ENCODE measurements at places on chromosomes 16 and 17.

GRCh38 chr17:44564429-44564828 lies 7.1 kb downstream of the FZD2 start:
- H3K4me3 ChIP-seq, result no peak overlapping the region
- peaks cover 28% of the 10 kb centered on the region for H3K27me3 ChIP-seq
- no peaks in the 10 kb centered on the region for H3K36me3 ChIP-seq
- H3K4me1 ChIP-seq, result no peaks in the 10 kb centered on the region

GRCh38 chr16:85436207-85436606 lies 176.9 kb upstream of the GSE1 start:
- H3K27ac ChIP-seq, result no peak overlapping the region
- no peak for ATAC-seq
- no peaks in the 10 kb centered on the region for H3K27me3 ChIP-seq

GRCh38 chr17:41437769-41438168 lies 3.0 kb downstream of the KRT38 start:
- H3K27me3 ChIP-seq, result no peaks in the 10 kb centered on the region
- no peak overlapping the region for H3K4me3 ChIP-seq
- H3K27ac ChIP-seq, result no peak overlapping the region
- H3K4me1 ChIP-seq, result no peaks in the 10 kb centered on the region
- no peaks in the 10 kb centered on the region for H3K36me3 ChIP-seq

- no peaks in the 10 kb centered on the region for H3K27me3 ChIP-seq
- peaks cover 7% of the 10 kb centered on the region for H3K4me1 ChIP-seq
- ATAC-seq, result peak; percentile 56
- H3K4me3 ChIP-seq, result no peak overlapping the region
Observed at GRCh38 chr16:48188449-48189102, 32.8 kb upstream of the ABCC12 start.

- no peak overlapping the region for H3K27ac ChIP-seq
- H3K4me3 ChIP-seq, result no peak overlapping the region
- no peak for ATAC-seq
- no peaks in the 10 kb centered on the region for H3K4me1 ChIP-seq
Observed at GRCh38 chr17:37661400-37662014, 18.3 kb upstream of the DDX52 start.

- H3K27me3 ChIP-seq, result peaks cover 22% of the 10 kb centered on the region
- ATAC-seq, result no peak
- no peak overlapping the region for H3K27ac ChIP-seq
- no peak overlapping the region for H3K4me3 ChIP-seq
- H3K36me3 ChIP-seq, result no peaks in the 10 kb centered on the region
- H3K4me1 ChIP-seq, result no peaks in the 10 kb centered on the region
Observed at GRCh38 chr17:79517827-79518584, 92.8 kb downstream of the RBFOX3 start.

- H3K36me3 ChIP-seq, result peaks cover 68% of the 10 kb centered on the region
- peak; percentile 31 for ATAC-seq
- H3K4me1 ChIP-seq, result no peaks in the 10 kb centered on the region
- H3K27ac ChIP-seq, result peak overlapping the region; percentile 99
Observed at GRCh38 chr16:30535106-30535776, 583 bp upstream of the ZNF747 start.

GRCh38 chr17:20938988-20939615 lies 103.7 kb downstream of the USP22 start:
- no peak overlapping the region for H3K4me3 ChIP-seq
- H3K27me3 ChIP-seq, result no peaks in the 10 kb centered on the region
- no peak for ATAC-seq
- no peak overlapping the region for H3K27ac ChIP-seq
- no peaks in the 10 kb centered on the region for H3K36me3 ChIP-seq

- H3K4me3 ChIP-seq, result peak overlapping the region; percentile 79
- peaks cover 26% of the 10 kb centered on the region for H3K4me1 ChIP-seq
- H3K36me3 ChIP-seq, result peaks cover 59% of the 10 kb centered on the region
- ATAC-seq, result peak; percentile 28
- H3K27ac ChIP-seq, result no peak overlapping the region
- no peaks in the 10 kb centered on the region for H3K27me3 ChIP-seq
Observed at GRCh38 chr16:9091867-9092281, 430 bp downstream of the HAPSTR1 start.

DNA sequence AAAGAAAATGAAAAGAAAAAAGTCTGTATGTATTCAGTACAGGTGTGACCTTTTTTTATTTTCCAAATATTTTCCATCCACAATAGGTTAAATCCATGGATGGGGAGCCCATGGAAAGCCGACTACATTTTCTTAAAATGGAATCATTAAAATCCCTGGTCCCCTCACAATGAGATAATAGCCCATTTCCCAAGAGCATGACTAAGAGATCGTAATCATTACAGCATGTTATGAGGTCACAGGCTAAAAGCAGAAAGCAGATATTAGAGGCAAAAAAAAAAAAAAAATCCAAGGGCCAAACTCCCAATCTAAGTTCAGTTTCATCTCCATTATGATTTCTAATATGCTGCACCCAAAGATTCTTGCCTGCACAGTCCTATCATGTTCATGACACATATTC lies 44.7 kb downstream of the CYTH1 start:
- no peaks in the 10 kb centered on the region for H3K27me3 ChIP-seq
- peaks cover 71% of the 10 kb centered on the region for H3K4me1 ChIP-seq
- peaks cover 70% of the 10 kb centered on the region for H3K36me3 ChIP-seq

GRCh38 chr16:608019-608418 lies 18.2 kb downstream of the RAB40C start:
- peak overlapping the region; percentile 71 for H3K27ac ChIP-seq
- no peaks in the 10 kb centered on the region for H3K27me3 ChIP-seq
- H3K4me3 ChIP-seq, result peak overlapping the region; percentile 53
- H3K36me3 ChIP-seq, result no peaks in the 10 kb centered on the region

DNA sequence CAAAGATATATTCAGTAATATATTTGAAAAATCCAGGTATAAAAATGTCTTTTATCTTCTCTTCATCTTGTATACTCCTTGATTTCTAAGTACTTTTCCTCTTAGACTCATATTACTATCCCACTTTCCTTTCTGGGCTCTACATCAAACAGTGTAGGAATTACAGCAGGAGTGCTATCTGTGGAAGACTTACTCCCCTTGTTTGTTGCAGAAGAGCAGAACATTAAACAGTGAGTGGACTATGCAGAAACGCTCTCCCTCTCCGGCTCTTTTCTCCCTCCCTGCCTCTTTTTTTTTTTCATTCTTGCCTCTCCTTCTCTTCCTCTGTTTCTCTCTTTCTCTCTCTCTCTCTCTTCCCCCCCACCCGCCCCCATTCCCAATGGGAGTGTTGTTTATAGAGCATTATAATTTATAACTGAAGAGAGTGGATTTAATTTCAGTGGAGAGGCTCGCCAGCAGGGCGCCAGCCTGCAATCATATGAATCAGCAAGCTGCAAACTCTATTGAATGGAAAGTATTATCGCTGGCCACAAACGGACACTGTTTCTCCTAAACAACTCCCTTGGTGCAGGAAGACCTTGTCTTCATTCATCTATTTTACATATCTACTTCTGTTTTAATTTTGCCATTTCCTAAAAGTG lies 242.3 kb upstream of the TBX2 start:
- no peak overlapping the region for H3K27ac ChIP-seq
- no peaks in the 10 kb centered on the region for H3K36me3 ChIP-seq
- no peaks in the 10 kb centered on the region for H3K27me3 ChIP-seq
- no peak for ATAC-seq

DNA sequence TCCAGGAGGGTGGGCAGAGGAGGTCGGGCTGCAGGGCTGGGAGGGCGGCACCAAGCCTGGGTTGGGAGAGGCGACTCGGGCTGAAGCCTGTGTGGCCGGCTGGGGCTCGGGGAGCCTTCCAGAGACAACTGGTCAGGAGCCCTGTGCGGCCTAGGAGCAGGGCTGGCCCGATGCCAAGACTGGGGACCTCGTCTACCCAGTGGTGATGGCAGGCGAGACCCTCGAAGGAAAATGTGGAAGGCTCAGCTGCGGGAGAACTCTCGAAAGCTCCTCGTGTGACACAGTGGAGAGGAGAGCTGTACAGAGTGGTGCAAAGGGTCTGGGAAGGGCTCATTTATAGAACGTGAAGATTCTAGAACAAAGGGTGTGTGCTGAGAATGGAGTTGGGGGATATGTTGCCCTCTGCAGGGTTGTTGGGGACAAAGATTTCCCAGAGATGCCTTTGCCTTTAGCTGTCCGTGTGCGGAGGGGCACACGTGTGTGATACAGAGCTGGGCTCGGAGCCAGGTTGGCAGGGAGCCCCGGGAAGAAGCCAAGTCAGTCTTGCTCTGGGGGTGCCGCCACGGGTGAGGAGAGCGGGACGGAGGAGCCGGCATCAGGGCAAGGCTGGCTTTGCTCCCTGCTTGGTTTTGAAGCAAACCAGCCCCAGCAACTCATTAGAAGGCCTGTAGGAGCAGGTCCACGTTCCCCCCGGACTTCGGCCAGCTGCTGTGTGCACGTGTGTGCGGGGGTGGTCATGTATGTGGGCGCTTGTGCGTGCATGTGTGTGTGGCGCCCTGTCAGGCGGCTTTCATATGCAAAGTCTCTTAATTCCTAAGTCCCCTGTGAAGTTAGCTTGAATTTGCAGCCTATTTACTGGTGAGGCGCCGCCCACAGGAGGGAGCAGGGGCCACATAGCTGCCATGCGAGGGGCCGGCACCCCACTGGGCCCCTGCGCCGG lies 132.4 kb upstream of the CHMP6 start:
- ATAC-seq, result no peak
- peaks cover 92% of the 10 kb centered on the region for H3K36me3 ChIP-seq
- H3K27me3 ChIP-seq, result no peaks in the 10 kb centered on the region
- peak overlapping the region; percentile 99 for H3K27ac ChIP-seq
- peaks cover 54% of the 10 kb centered on the region for H3K4me1 ChIP-seq

DNA sequence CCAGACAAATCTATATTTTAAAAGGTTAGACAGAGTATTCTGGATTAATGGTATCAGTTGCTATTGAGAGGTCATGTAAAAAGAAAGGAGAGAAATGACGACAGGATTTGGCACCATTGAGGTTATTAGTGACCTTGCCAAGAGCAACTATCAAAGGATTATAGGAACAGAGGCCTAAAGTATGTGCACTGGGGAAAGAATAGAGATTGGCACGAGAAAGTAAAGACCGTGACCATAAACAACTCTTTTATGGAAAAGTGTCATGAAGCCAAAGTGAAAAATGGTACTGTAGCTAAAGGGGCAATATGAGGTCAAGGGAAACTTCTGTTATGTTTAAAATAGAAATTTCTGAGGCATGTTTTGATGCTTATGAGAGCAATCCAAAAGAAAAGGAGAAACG lies 115.2 kb upstream of the KIF2B start:
- no peaks in the 10 kb centered on the region for H3K36me3 ChIP-seq
- no peak for ATAC-seq
- H3K27ac ChIP-seq, result no peak overlapping the region
- no peaks in the 10 kb centered on the region for H3K27me3 ChIP-seq
- no peaks in the 10 kb centered on the region for H3K4me1 ChIP-seq
- H3K4me3 ChIP-seq, result no peak overlapping the region

DNA sequence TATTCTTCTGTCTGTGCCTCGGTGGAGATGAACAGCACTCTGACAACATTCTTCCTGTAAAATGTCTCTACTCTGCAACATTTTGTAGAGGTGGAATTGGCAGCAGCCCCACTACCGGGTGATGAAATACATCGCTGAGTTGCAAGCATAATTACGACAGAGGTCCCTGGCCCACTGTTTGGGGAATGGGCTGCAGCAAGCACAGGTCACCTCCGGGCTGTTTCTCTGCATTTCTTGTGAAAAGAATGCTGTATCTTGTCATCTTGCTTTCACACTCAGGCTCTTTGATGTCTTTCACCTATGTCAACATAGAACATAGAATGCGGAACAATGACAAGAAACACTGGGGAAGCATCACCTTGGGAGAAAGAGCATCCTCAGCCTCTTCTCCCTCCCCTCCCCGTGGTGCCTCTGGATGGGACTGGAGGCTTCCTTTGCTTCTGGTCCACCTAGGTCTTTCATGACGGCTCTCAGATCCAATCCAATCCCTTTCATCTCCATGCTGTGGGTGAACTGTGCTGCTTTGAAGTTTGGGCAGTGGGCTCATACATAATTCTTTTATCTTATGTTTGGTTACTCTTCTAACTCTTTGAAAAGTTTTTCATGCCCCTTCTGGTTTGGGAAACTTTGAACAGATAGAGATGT lies 265.0 kb downstream of the PHKB start:
- H3K36me3 ChIP-seq, result no peaks in the 10 kb centered on the region
- ATAC-seq, result no peak
- H3K27me3 ChIP-seq, result no peaks in the 10 kb centered on the region
- no peak overlapping the region for H3K27ac ChIP-seq
- no peaks in the 10 kb centered on the region for H3K4me1 ChIP-seq
- no peak overlapping the region for H3K4me3 ChIP-seq

DNA sequence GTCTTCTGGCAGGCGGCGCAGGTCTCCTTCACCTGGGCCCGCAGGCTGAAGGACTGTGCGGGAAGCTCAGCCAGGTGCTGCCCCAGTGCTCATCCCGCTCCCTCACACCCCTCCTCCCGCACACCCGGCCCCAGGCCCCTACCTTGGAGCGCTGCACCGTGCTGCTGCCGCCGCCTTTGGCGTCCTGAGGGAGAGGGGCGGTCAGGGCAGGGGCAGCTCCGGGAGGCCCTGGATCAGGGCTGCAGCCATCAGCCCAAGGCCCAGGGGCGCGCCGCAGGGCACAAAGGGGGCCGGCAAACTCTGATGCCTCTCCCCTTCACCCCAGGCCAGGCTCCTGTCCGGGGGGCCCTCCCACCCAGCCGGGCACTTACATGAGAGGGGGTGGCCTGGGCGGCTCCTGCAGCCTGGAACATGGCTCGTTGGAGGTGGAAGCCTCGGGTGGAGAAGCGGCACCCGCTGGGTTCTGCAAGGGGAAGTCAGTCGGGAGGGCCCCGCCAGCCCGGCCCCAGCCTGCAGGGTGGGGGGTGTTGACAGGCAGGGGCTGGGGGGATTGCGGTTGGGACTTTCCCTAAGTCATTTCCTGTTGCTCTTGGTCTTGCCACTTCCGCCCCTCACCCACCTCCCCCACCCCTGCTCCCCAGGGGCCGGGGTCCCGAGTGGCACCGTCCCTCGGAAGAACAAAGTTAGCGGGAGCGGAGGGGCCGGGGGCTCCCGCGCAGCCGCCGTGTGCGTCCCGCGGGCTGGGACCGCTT lies 863 bp downstream of the LIMD2 start:
- peaks cover 41% of the 10 kb centered on the region for H3K4me1 ChIP-seq
- H3K36me3 ChIP-seq, result peaks cover 73% of the 10 kb centered on the region
- H3K27me3 ChIP-seq, result no peaks in the 10 kb centered on the region
- peak overlapping the region; percentile 91 for H3K27ac ChIP-seq

DNA sequence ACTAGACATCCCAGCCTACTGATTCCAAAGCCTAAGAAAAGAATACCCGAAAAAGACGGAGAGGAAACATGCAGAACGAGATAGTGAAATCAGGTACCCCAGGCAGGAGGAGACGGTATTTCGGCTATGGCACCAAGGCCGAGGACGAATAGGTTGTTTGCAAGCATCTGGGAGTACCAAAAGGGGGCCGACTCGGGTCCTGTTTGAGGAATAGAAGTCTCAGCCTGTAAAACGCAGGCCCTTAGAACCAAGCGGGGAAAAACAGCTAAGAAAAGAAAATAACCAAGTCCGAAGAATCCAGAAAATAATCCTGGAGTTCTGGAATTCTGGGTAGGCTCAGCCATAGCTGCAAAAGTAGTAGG lies 537 bp downstream of the SLC35B1 start:
- peak overlapping the region; percentile 94 for H3K27ac ChIP-seq
- peak overlapping the region; percentile 92 for H3K4me3 ChIP-seq
- H3K4me1 ChIP-seq, result peaks cover 19% of the 10 kb centered on the region
- no peaks in the 10 kb centered on the region for H3K27me3 ChIP-seq
- ATAC-seq, result no peak
- peaks cover 67% of the 10 kb centered on the region for H3K36me3 ChIP-seq

Measured in activated T-helper 17 cell treated with anti-CD3 and anti-CD28 coated beads, Interleukin-2, amount 50 U/mL, for 72 hours (primary cell).